ENCODE measurements at places on chromosomes 4 and X. TPM values are rescaled to one million over a fixed set of nuclear protein-coding genes. Genes with fewer than 3 reads are reported as not detected.

DNA sequence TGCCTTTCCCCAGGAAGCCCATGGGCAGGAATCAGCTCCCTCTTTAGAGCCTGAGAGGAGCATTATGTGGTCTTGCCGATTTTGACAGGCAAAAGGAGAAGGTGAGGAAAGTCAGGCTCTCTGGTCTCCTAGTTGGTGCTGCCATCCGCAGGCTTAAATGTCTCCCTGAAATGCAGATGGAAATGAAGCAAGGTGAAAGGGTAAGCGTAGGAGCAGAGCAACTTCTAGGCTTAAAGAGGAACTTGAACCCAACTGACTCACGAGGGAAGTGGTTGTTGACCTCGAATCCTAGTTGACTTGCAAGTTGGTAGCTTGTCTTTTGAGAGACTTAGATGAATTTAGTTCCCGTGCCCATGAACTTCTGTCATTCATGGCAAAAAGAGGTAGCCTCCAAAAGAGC, 205.9 kb downstream of the PTTG2 start:
- no peaks in the 10 kb centered on the region for H3K27me3 ChIP-seq
- no peak overlapping the region for H3K4me3 ChIP-seq
- no peak overlapping the region for H3K27ac ChIP-seq
- H3K4me1 ChIP-seq = peaks cover 63% of the 10 kb centered on the region

Gene ACOT9
- total RNA-seq = 36.9 TPM

GRCh38 chrX:38206036-38206435, 14.6 kb downstream of the SRPX start:
- no peaks in the 10 kb centered on the region for H3K4me1 ChIP-seq
- no peak overlapping the region for H3K4me3 ChIP-seq
- no peak for DNase-seq

DNA sequence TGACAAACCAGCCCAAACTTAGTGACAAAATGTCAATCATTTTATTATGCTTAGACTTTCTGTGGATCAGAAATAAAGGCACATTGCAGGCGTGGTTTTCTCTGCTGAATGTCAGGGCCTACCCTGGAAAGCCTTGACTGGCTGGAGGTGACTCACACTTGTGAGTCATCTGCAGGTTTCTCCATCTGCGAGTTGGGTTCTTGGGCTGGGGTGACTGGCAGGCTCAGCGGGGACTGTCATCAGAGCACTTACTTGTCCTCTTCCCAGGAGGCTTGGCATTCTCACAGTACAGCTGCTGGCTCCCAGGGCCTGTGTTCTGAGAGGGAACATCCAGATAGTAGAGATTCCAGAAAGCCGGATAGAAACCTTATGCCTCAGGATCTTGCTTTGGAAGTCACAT, 153.8 kb upstream of the AGA start:
- H3K4me3 ChIP-seq = no peak overlapping the region
- H3K27me3 ChIP-seq = no peaks in the 10 kb centered on the region
- H3K4me1 ChIP-seq = no peaks in the 10 kb centered on the region
- H3K27ac ChIP-seq = no peak overlapping the region

Gene TMPRSS11E
- not detected for total RNA-seq

GRCh38 chr4:127917151-127917550, 36.5 kb downstream of the PLK4 start:
- DNase-seq = no peak
- no peak overlapping the region for H3K27ac ChIP-seq
- H3K4me1 ChIP-seq = no peaks in the 10 kb centered on the region
- no peak overlapping the region for H3K4me3 ChIP-seq
- H3K27me3 ChIP-seq = no peaks in the 10 kb centered on the region

Gene TRIM61
- not detected for total RNA-seq

DNA sequence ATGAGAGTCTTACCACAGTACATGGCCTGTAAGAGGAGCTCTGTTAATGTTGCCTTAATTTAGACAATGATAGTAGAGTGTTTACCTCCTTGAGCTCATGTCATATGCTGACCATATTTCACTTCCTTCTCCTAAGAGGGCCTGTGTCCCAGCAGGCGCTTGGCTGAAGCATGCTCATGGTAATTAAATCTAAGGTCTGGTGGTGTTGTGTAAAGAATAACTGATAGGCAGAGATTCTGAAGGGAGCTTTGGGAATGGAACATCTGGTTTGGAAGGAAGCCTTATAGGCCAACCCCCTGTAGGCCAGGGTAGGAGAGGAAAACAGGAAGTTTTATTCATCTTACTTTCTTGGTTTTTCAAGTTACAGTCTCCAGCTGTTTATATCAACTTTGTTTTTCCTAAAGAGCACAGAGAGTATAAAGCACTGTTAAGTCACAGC, 300.2 kb downstream of the USP46 start:
- H3K36me3 ChIP-seq = no peaks in the 10 kb centered on the region
- no peak overlapping the region for H3K27ac ChIP-seq
- H3K4me1 ChIP-seq = no peaks in the 10 kb centered on the region
- DNase-seq = no peak
- H3K27me3 ChIP-seq = no peaks in the 10 kb centered on the region

DNA sequence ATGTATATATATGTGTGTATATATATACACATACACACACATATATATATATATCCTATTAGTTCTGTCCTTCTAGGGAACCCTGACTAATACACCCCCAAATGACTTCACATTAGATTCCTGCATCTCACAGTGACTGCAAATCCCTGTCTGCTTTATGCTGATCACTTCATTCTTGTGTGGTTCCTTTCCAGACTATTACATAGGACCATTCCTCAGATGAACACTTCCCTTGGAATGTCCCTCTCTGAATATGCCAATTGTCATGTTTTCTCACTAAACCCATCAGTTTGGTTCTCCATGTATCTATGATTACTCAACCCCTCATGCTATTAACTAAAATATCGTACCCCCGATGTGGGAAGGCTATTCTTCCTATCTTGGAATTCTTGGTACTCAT, 605.2 kb upstream of the NR3C2 start:
- no peaks in the 10 kb centered on the region for H3K27me3 ChIP-seq
- no peaks in the 10 kb centered on the region for H3K36me3 ChIP-seq
- no peak for DNase-seq
- no peak overlapping the region for H3K27ac ChIP-seq
- H3K4me1 ChIP-seq = no peaks in the 10 kb centered on the region
- no peak overlapping the region for H3K4me3 ChIP-seq

Gene THOC2
- total RNA-seq = 87.1 TPM

- peak; percentile 4 for DNase-seq
- H3K4me3 ChIP-seq = no peak overlapping the region
- no peaks in the 10 kb centered on the region for H3K27me3 ChIP-seq
- no peaks in the 10 kb centered on the region for H3K36me3 ChIP-seq
- peaks cover 9% of the 10 kb centered on the region for H3K4me1 ChIP-seq
These were observed 62.3 kb downstream of the UCHL1 start for GRCh38 chr4:41318839-41319530.

DNA sequence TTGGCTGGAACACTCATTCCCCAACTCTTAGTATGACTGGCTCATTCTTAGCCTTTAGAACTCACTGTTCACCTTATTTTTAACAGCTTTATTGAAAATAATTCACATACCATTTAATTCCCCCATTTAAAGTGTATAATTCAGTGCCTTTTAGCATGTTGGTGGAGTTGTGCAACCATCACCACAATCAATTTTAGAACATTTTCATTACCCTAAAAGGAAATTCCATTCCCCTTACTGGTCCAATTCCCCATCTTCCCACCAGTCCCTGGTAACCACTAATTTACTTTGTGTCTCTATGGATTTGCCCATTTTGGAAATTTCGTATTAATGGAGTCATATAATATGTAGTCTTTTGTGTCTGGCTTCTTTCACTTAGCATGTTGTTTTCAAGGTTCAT, 19.7 kb downstream of the NHSL2 start:
- no peak overlapping the region for H3K27ac ChIP-seq
- H3K4me1 ChIP-seq = no peaks in the 10 kb centered on the region
- H3K4me3 ChIP-seq = no peak overlapping the region
- DNase-seq = no peak
- H3K27me3 ChIP-seq = no peaks in the 10 kb centered on the region

Gene MYOZ2
- not detected for total RNA-seq

DNA sequence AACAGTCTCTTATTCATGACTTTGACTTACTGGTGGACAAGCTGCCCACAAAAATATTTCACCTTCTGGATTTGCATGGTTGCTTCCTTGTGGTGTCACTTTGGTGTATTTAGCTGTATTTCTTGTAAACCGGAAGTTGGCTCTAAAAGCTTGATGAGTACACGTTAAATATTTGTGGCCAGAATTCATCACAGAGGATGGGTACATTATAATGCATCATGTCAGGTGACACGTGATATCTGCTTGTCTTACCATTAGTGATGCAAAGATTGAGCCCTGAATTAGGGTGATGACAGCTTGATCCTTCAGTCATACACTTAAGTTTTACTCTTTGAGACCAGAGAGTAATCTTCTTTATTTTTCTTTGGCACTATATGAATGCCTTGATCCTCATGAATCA, 188.3 kb upstream of the RPS6KA3 start:
- H3K4me1 ChIP-seq = no peaks in the 10 kb centered on the region
- no peak for DNase-seq
- H3K27me3 ChIP-seq = no peaks in the 10 kb centered on the region

DNA sequence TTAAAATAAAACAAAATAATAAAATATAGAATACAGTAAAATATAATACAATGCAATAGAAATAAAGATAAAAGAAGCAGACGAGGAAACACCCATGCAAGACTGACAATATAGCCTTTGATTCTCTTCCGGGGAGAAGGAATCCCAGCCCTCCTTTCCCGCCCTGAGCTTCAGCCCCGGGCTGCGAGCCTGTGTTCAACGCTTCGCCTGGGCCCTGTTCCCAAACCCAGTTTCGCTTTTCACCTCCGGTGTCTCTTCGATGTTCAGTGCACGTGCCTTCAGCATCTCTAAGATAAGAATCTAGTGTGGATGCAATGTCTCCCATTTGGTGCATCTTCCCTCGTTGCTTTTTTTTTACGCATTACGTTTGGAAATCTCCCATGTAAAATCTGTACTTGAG, 38.4 kb upstream of the ARSD start:
- H3K4me1 ChIP-seq = 0 out of 2 replicates have a peak, but pooled peaks cover 6% of the 10 kb centered on the region
- no peaks in the 10 kb centered on the region for H3K36me3 ChIP-seq
- H3K4me3 ChIP-seq = no peak overlapping the region

Gene PAK3
- not detected for total RNA-seq

GRCh38 chr4:94548571-94548970, 96.8 kb downstream of the PDLIM5 start:
- peak; percentile 71 for DNase-seq
- H3K4me1 ChIP-seq = peaks cover 50% of the 10 kb centered on the region
- H3K4me3 ChIP-seq = no peak overlapping the region
- H3K27me3 ChIP-seq = no peaks in the 10 kb centered on the region
- no peak overlapping the region for H3K27ac ChIP-seq
- no peaks in the 10 kb centered on the region for H3K36me3 ChIP-seq

Gene CXorf49
- total RNA-seq = not detected

GRCh38 chrX:9285342-9285771, 179.5 kb upstream of the TBL1X start:
- H3K27me3 ChIP-seq = no peaks in the 10 kb centered on the region
- no peaks in the 10 kb centered on the region for H3K36me3 ChIP-seq
- no peak overlapping the region for H3K27ac ChIP-seq
- DNase-seq = no peak

DNA sequence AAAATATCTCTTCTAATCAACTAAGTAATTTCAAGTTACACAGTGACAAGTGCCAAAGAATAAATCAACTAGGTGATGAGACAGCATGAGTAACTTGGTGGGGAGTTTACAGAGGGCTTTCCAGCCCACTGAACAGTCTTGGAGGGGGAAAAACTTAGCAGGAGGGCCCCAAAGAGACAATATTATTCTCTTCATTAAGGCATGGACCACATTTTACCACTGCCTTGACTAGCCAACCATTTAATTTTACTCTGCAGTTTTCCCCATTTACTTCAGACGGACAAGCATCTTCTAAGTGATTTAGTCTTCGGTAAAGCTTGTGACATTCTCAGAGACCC, 25.3 kb upstream of the GATB start:
- no peak overlapping the region for H3K27ac ChIP-seq
- no peaks in the 10 kb centered on the region for H3K4me1 ChIP-seq
- DNase-seq = no peak
- no peaks in the 10 kb centered on the region for H3K36me3 ChIP-seq
- no peak overlapping the region for H3K4me3 ChIP-seq

Gene PRR32
- total RNA-seq = not detected

Gene NLRP2B
- not detected for total RNA-seq

DNA sequence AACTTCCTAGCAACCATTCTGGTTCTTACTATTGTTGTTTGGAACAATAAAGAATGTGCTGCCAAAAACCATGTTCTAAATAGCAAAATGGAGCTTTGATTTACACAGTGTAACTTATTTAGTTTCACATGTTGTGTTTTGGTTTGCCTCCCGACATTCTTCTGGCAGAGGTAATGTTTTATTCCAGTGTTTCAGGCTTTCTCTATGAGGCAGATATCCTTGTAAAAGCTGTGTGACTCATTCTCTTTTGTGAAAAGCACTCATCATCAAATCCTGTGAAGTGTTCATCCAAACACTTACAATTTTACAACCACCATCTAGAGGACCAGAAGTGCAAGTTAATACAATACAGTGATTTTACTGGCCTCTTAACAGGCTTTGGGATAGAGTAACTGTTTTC, 219.0 kb upstream of the GIMD1 start:
- no peaks in the 10 kb centered on the region for H3K27me3 ChIP-seq
- H3K36me3 ChIP-seq = no peaks in the 10 kb centered on the region
- H3K4me3 ChIP-seq = no peak overlapping the region
- no peak overlapping the region for H3K27ac ChIP-seq
- H3K4me1 ChIP-seq = no peaks in the 10 kb centered on the region
- no peak for DNase-seq

- H3K27me3 ChIP-seq = no peaks in the 10 kb centered on the region
- peaks cover 10% of the 10 kb centered on the region for H3K4me1 ChIP-seq
- H3K27ac ChIP-seq = no peak overlapping the region
- no peak overlapping the region for H3K4me3 ChIP-seq
- peak; percentile 47 for DNase-seq
These were observed 145.7 kb downstream of the RAPGEF2 start for GRCh38 chr4:159248384-159249178.

DNA sequence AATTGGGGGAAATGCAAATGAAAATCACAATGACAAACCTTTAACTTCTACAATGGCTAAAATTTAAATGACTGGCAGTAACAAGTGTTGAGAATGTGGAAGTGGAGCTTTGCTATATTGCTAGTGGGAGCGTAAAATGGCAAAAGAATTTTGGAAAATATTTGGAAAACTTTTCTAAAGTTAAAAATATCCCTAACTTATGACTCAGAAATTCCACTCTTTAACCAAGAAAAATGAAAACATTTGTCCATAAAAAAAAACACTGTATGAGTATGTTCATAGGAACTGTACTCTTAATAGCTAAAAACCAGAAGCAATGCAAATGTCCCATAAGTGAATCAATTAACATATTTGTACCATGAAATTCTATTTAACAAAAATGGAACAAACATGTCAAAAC, 3.6 kb downstream of the TBCK start:
- H3K27ac ChIP-seq = no peak overlapping the region
- H3K27me3 ChIP-seq = no peaks in the 10 kb centered on the region
- no peak for DNase-seq

Gene STS
- total RNA-seq = 2.0 TPM

GRCh38 chr4:15779306-15779705, 1.2 kb downstream of the CD38 start:
- H3K4me3 ChIP-seq = peak overlapping the region; percentile 54
- peaks cover 19% of the 10 kb centered on the region for H3K4me1 ChIP-seq
- no peak overlapping the region for H3K27ac ChIP-seq
- DNase-seq = peak; percentile 46
- peaks cover 40% of the 10 kb centered on the region for H3K27me3 ChIP-seq
